ENCODE measurements at places on chromosomes 4 and X.

DNA sequence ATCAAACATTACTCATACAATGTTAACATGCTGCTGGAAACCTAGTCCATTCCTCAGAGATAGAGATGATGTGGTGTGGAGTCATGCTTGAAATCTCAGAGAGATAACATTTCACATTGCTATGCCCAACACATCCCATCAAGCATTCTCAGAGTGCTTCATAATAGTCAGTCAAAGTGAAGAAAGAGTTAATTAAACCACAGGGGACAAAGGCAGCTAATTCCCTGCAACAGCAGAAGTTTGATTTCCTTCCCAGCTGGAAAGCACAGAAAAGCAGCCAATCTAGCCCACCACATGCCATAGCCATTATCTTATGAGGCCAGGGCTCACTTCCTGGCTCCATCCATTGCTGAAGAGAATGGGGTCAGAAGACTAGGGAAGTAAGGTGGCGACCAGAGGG, 8.9 kb downstream of the KDR start:
- DNase-seq: no peak

GRCh38 chr4:15488658-15489470, 19.2 kb downstream of the CC2D2A start:
- peak; percentile 97 for DNase-seq

GRCh38 chr4:130484826-130485225, 1388.9 kb downstream of the C4orf33 start:
- DNase-seq: no peak

DNA sequence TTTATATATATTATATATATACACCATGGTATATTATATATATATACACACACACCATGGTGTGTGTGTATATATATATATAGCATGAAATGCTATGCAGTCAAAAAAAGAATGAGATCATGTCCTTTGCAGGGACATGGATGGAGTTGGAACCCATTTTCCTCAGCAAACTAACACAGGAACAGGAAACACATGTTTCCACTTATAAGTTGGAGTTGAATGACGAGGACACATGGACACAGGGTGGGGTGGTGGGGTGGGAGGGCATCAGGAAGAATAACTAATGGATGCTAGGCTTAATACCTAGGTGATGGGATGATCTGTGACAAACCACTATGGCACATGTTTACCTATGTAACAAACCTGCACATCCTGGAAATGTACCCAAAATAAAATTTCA, 293.6 kb upstream of the NDST3 start:
- no peak for DNase-seq
